ENCODE measurements at places on chromosomes 5 and 9.
A peak's percentile ranks its signal among the peaks of the same experiment; 100 is the strongest.

DNA sequence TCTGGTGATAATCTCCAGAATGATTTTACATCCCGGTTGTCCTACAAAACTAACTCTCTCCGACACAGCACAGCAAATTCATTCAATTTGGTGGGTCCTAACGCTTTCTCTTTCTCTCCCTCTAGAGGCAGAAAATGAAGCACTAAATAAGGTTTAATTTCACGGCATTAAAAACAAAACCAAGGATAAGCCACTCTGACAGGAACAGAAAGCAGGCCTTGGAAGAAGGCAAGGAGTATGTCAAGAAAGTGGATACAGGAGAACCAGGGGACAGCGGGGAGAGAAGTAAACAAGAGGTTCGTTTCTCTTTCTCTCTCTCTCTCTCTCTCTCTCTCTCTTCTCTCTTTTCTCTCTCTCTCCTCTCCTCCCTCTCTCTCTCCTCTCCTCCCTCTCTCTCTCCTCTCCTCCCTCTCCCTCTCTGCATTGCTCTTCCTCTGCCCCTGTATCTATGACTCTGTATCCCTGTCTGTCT, 49.8 kb downstream of the EBF1 start:
- no peak for DNase-seq

DNA sequence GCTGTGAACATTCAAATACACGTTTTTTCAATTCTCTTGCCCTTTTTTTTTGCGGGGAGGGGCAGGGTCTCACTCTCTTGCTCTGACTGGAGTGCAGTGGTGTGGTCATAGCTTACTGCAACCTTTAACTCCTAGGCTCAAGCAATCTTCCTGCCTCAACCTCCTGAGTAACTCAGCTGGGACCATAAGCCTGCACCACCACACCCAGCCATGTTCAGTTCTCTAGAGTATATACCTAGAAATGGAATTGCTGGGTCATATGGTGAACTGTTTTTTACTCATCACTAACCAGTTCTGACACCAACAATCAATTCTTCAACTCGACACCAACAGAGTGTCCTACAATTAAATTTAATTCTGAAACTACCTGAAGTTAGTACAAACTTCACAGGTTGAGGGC, 85.5 kb upstream of the ZNF169 start:
- no peak for DNase-seq

DNA sequence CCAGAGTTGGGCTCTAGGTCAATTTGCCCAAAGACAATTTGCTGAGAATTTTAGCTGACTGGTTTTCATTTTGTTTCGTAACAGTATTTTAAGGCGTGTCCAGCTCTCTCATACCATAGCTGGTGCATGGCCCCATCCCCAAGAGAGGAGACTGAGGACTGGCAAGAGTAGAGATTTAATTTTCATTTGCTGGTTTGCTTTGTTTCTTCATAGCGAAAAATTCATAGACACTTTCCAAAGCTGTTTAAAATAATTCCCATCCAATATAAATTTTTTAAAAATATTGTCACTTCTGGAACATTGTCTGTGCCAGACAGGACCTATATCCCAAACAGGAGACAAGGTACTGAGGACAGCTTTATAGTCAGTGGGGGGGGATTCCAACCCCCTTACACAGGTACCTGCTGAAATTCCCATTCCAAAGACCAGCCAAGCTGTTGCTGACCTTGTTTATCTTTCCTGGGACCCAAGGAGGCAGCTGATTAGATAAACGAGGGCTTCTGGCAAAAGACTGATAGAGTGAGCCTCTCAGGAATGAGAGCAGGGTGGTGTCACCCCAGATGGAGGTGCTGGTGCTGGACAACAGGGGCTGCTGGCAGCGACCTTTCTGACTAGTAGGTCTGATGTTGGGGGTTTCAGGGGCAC, 6.8 kb upstream of the ANGPTL2 start:
- no peak for DNase-seq

DNA sequence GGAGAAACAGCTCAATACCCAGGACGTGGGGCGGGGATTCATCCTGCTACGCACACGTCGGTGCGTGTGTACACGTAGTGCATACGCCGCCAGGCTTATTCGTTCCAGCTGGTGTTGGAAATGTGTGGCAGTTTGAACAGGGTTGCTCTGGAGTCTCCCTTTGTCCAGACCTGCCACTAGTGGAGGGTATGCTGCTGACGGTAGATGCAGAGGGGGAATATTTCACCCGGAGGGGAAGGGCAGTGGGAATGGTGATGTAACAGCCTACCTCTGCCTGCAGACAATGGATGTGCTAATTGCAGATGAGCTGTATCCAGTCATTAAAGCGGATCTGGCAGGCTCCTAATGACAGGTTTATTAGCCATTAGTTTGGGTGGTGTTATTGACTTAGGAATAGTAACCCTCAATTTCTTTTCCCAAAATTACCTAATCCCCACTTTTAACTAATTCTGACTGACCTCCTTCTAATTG, 142.7 kb downstream of the PAX5 start:
- DNase-seq = no peak

DNA sequence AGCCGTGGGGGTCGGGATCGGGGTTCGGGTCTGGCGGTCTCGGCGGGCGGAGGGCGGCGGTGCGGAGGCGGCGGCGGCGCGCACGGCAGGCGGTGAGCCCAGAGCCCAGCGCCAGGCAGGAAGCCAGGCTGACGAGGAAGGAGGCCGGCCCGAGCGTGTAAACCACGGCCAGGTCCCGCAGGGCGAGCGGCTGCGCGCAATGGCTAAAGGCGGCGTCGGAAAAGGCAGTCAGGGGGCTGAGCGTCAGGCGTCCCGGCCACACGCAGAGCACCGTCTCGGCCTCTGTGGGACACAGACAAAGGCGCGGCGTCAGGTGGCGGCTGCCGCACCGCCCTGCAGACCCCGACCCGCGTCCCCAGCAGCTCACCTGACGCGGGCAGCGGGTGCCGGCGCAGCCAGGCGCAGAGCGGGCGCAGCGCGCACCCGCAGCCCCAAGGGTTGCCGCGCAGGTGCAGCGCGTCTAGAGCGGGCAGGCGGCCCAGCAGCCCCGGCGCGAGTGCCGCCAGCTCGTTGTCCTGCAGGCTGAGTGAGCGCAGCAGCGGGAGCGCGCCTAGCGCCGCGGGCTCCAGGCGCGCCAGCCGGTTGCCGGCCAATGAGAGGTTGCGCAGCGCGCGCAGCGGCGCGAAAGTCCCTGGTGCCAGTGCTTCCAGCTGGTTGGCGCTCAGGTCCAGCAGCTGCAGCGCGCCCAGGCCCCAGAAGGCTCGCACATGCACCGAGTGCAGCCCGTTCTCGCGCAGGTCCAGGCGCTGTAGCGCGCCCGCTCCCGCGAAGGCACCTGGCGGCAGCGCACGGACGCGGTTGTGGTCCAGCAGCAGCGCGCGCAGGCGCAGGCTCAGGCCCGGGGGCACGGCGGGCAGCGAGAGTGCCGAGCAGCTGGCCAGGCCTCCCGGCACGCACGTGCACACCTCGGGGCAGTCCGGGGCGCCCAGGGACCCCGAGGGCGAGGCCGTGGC, 671 bp downstream of the LRRC26 start:
- DNase-seq = peak; percentile 75

GRCh38 chr9:128246471-128246870, 29.3 kb downstream of the GOLGA2 start:
- DNase-seq = no peak

DNA sequence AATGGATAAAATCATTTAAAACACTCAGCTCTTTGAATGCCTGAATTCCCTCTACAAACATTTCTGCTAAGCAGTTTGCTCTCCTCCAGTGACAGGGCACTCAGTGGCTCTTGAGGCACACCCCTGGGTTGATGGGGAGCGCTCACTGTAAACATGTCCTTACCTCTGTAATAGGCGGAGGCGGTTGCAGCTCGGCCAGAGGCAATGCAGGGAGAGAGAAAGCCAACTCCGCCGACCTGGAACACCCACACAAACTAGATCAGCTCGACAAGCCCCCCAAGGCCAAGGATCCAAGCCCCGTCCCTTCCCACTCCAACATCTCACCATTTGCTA, 329 bp downstream of the CDC23 start:
- peak; percentile 37 for DNase-seq

GRCh38 chr5:100469767-100470166, 65.4 kb upstream of the FAM174A start:
- no peak for DNase-seq

DNA sequence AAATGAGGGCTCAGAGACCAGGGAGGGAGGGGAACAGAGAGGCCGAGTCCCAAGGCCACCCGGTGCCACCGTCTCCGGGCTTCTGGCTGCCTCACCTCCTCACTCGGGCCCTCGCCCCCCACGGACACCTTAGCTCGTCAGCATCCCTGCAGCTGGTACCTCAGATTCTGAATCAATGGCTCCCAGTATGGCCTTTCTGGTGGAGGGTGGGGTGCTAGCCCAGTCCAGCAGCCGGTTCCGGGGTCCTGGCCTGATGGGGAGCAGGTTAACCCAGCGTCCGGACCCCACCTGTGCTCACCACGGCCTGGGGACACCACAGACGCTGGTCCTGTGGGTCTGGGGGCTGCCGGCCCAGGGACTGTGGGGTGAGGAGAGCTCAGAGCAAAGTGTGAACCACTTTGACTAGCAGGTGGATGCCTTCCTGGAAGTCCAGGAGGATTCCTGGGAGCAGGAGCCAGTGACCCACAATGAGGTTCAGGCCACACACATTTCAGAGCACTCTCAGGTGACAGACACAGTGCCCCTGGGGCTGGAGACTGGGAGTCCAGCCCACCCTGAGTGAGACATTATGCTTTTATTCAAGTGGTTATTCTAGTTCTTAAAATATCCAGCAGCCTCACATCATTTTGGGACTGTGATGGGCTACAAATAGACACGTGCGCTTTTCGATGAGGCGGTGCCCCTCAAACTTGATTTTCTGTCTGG, 53.3 kb downstream of the AHRR start:
- DNase-seq = peak; percentile 34

DNA sequence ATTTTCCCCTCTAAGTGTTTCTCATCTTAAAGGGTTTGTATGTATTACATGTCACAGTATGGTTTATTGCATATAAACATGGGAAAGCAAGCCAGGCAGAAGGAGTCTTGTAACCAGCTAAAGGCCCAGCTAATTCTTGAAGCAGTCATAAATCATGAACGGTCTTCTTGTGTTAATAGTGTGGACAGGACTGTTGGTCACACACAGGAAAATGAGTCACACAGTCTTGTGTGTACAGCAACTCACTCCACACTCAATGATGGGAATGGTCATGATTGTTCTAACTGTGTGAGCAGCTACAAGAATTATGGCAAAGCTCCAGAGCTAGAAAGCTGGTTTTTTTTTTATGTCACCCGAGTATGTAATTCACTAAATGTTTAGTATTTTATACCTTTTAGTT, 123.9 kb downstream of the GHR start:
- no peak for DNase-seq

DNA sequence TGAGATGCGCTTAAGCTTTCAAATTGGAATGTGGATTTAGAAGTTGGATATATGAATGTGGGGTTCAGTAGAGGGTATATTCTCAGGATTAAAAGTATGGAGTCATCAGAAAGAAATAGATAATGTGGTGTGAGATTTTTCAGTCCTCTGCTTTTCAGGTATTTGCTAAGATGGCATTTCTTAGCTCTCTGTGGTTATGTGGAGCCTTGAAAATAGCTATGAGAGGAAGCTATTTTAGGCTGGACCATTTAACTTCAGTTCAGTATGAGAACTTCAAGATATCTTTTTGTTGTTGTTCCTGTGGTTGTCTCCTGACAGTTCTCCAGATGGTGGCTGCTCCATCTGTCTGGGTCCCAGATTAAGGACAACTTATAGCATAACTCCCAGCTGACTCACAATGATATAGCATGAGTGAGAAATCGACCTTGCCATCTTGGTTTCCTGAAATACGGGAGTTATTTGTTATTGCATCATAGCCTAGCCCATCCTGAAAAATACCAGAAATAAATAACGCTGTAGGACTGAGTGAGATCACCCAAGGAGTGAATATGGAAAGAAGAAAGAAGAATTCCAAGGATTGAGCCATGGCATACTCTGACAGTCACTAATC, 461.5 kb downstream of the ANXA1 start:
- no peak for DNase-seq

GRCh38 chr9:134396825-134397224, 70.6 kb downstream of the RXRA start:
- DNase-seq = no peak

DNA sequence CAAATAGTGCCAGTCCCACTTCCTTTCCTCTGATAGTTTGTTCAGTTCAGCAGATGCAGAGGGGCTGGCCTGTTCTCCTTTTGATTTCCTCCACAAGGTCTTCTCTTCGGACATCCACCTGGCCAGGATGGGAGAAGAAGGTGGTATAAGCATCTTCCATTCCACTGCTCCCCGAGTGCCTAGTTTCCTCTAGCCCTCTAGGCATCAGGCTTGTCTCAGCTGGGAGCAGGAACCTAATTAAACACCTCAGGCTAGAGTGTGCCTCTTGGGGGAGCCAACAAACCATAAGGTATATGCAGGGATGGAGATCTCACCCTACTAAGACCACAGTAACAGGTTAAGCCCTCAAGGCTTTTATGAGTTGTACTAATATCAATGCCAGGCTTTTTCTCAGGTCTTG, 835 bp upstream of the DND1 start:
- DNase-seq = no peak

DNA sequence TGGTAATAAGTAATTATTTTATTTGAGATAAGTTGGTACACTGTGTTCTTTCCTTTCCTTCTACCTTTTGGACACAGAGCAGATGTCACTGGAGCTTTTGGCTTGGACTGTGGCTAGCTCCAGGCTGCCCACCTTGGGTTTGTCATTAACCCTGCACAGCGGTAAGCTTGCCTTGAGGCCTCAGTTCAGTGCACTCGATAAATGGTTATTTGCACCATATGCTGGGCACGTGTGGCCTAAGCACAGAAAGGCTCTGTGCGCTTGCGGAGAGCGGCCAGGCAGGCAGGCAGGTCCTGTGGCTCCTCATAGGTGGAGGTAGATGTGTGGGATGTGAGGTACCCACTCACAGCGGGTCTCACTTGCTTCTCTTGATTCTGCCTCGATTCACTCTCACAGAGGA, 30.0 kb upstream of the TENT4A start:
- no peak for DNase-seq

DNA sequence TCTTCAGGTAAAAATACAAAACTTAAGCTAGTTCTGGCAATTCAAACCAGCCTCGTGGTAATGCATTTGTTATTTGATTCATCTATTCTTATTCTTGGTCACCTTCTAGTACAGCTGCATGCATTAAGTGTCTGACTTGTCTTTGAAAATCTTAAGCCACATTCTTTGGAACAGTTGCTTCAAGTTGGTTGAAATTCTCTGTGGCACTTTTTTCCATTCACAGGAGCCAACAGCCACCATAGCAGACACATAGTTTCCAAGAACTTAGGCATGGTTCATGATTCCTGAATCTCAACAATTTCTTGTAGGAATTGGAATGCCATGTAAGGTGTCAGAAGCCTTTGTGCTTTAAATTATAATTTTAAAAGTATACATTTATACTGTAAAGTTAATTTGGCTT, 47.4 kb upstream of the MEF2C start:
- no peak for DNase-seq

GRCh38 chr9:89680547-89681467, 76.0 kb downstream of the GADD45G start:
- no peak for DNase-seq
